ENCODE measurements at places on chromosomes 5 and 9. TPM values are rescaled to one million over a fixed set of nuclear protein-coding genes. Genes with fewer than 3 reads are reported as not detected.

Gene CTXN3
- 11.2 TPM for total RNA-seq

Gene CD74
- 305 TPM for total RNA-seq

Gene FAM153A
- total RNA-seq: 121 TPM

Gene MUSK
- not detected for total RNA-seq

GRCh38 chr5:133990396-133990795 is 14.4 kb downstream of the VDAC1 start:
- DNase-seq: no peak

DNA sequence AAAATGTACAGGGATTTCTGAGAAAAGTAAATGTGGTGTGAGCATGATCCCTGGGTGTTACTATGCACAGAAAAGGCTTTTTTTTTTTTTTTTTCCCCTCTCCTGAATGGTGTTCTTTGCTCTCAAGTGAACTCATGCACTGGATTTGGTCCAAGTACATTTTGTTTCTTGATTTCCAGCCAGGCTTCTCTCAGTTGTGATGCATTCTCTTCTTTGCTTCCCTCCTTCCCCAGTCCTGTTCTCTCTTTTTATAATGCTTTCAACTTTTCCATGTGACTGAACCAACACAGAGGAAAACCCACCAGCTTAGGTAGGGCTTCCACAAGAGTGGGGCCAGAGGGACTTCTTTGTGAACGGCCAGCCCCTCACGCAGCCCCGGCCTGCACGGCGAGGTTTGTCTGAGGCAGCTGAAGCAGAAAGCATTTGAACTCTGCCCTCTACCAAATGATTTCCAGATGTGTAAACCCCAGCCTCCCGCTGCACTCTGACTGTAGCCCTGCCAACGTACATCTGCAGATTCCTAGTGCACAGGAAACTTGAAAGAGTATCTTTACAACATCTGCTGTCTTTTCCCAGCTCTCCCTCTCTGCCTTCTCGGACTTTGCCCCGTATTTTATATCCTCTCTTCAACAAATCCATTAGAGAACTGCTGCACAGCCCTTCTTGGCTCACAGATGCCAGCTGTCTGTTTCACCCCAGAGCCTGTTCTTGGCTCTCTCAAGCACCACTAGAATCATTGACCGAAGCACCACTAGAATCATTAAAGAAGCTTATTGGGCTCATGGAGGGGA is 71.8 kb upstream of the CD180 start:
- peak; percentile 57 for DNase-seq

- no peak for DNase-seq
These were observed 159.8 kb downstream of the SYK start for GRCh38 chr9:90961375-90961774.

GRCh38 chr5:28328681-28329080 is 1290.3 kb upstream of the CDH9 start:
- DNase-seq: no peak

GRCh38 chr9:95090871-95091577 is 226.5 kb downstream of the FANCC start:
- DNase-seq: no peak

DNA sequence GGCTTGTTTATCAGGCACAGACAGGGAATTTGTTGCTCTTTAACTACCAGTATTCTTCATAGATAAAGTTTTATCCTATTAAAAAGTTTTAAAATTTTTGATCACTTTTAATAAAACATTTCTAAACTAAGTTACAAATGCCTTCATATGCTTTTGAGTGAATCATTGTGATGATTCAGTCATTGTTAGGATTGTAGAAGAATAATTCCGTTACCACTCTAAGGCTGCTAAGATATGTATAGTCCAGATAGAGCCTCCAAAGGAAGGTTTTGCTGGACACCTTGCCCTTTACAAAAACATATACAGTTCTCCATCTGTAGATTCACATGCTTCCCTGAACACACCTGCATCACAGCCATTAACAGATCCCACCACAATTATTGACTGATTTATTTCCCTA is 233.7 kb downstream of the SPOCK1 start:
- no peak for DNase-seq

DNA sequence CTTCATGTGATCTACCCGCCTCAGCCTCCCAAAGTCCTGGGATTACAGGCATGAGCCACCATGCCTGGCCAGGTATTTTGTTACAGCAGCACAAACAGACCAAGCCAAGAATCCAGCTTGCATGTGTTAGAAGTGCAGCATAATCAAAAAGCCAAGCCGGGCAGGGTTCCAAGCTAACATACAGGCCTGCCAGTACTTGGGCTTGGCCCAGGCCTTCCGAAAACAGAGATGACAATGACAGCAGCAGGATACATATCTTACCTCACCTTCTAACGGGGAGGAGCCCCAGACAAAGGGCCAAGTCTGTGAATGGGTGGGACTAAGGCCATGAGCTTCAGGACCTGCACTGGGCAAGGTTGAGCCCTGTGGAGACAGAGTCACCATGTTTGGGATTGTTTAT is 91.4 kb upstream of the ZNF462 start:
- DNase-seq: no peak

DNA sequence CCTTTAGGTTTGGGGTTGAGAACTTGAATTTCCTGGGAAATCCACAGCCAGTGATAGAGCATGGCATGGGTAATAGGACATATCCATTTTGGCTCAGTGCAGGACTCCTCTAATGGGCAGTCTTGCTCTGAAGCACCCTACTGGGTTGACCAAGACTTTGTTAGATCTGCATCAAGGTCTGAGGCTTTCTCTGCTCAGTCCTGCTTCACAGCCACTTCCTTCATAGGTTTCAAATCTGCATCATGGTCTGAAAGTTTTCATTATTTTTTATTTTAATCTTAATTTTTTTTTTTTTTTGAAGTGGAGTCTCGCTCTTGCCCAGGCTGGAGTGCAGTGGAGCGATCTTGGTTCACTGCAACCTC is 36.5 kb downstream of the KIF2A start:
- no peak for DNase-seq

DNA sequence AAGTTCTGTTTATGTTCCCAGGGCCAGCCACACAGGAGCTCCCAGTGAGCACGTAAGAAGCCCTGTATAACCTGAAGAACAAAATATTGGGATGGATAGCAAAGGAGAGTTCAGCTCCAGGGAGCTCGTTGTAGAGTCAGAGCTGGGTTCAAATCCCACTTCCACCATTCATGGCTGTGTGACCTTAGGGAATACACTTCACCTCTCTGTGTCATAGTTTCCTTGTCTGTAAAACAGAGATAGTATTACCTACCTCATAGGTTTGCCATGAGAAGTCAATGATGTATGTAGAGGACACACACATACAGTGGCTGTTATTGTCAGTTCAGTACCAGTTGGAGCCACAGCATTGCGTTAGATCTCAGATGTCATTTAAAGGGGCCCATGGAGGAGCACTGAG is 67.4 kb downstream of the MACROH2A1 start:
- no peak for DNase-seq

- no peak for DNase-seq
These were observed 27.3 kb downstream of the IFNW1 start for GRCh38 chr9:21114311-21114710.
